HS-27A (cell line): ENCODE measurements at places on chromosomes 7 and 10.

DNA sequence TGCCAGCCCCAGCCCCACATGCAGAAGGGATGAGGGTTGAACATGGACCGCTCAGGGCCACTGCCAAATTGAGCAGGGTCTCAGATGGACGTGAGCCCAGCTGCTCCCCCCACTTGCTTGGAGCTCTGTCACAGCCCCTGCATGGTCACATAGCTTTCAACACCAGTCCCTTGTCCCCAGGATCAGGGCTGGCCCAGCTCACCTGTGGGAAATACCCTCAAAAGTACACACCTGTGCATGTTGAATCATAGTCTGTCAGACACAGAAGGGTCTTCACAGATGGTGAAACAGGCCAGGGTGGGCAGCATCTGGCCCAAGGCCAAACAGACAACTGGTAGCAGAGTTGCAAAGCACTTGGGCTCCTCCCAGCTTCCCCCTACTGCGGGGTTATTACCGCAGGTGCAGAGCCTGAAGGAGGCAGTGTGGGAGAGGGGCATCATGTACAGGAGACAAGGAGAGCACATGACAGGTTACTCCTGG lies 77.6 kb upstream of the UNC5B start:
- no peak for DNase-seq

- no peak for DNase-seq
These were observed 33.4 kb upstream of the SLC39A12 start for GRCh38 chr10:17918187-17918903.

DNA sequence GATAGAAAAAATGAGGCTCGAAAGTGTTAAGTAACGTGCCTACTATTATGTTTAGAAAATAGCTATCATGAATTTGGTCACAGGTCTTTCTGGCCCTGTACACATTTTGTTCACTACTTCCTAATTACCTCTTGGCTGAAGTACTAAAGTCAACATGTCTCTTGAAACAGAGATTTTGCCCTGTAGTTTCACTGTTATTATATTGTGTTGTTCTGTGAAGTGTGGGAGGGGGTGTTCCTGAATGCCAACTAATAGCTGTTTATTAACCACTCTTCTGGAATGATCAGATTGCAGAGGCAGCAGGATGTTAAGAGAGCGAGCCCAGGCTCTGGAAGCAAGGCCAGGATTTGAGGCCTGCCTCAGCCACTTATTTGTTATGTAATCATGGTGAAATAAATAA lies 72.1 kb downstream of the RNF133 start:
- no peak for DNase-seq

- DNase-seq: no peak
These were observed 121.2 kb upstream of the ADARB2 start for GRCh38 chr10:1858547-1858946.

- DNase-seq: no peak
These were observed 342.7 kb downstream of the LRMDA start for GRCh38 chr10:75773813-75774782.

DNA sequence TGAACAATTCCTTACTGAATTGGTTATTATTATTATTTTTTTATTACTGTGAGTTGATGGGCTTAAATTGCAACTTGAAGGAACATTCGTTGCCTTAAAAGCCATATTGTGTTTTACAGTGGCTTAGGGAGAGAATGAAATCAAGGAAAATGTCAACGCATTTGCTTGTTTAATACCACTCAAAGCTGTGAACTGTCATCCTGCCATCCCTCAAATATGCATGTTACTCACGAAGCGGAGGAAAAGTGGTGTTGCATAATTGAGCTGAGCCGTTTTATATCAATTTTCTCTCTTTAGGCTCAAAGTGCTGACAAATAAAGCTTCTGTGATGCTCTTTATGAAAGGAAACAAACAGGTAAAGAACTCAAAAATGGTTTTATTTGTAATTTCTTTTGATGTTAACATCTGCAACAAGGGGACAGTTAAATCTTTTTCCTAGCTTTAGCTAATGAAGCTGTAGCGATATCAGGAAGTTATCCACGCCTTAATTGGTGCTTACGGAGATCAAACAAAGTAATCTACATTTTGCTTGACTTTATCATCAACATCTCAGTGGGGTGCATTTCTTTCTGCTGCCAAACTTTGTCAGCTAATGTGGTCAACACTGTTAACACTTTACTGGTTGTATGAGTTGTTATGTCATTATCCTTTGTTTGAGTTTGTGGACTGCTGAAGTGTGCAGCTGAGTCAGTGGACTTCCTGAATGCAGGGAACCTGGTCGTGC lies 33.1 kb downstream of the GLRX3 start:
- no peak for DNase-seq

- no peak for DNase-seq
These were observed 173.1 kb downstream of the JCAD start for GRCh38 chr10:29886299-29886698.

- no peak for DNase-seq
These were observed 13.8 kb downstream of the VWA2 start for GRCh38 chr10:114252883-114253282.
